ENCODE measurements at places on chromosomes 7 and 10.
A peak's percentile ranks its signal among the peaks of the same experiment; 100 is the strongest.

DNA sequence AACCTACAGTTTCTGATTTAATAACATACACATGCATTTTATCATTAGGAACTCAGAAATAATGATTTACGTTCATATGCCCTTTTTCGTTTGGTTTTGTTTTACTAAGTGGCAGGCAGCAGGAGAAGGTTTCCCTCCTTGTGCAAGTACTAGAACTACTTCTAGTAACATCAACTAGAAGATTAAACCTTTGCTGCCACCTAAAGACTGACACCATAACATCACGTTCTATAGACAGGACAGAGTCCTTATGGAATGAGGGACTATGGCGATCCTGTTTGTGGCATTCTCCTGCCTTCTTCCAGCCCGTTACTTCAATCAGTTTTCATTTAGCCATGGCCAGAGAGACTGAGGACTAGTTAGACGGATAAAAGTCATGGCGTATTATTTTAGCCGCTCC, 53.2 kb downstream of the GAD2 start:
- DNase-seq: peak; percentile 36

DNA sequence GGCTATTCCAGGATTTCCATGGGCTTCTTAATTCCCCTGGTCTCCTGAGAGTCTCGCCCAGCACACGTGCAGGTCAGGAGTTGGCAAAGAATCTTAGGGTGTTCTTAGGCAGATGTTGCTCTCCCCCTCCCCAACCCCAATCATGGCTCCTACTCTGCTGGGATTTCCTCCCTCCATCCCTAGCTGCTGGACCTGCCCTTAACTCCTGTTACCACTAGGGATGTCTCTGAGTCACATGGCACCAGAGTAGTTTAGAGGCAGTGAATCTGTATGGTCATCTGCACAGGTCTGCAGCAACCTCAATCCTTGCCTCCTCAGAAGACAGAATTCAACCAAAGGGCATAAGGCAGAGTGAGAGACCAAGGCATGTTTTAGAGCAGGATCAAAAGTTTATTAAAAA, 51.8 kb upstream of the CHST3 start:
- no peak for DNase-seq

- no peak for DNase-seq
Observed at GRCh38 chr7:79227044-79227443, 226.4 kb downstream of the MAGI2 start.

DNA sequence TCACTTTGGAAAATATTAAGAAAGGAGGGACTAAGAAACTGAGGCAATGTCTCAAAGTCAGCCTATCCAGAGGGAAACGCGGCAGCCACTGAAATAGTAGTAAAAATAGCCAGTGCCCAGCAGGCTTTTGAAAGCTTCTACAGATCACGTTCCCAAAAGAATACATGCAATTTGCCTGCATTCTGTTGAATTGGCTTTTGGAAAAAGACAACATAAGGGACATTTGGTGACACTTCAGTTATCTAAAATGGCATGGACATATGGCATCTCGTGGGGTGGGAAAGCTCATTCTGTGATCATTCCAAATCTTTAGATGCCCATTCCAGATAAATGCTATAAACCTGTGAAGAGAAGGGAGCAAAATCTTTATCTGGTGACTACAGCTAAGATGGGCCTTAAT, 82.8 kb upstream of the PDE1C start:
- DNase-seq: no peak

DNA sequence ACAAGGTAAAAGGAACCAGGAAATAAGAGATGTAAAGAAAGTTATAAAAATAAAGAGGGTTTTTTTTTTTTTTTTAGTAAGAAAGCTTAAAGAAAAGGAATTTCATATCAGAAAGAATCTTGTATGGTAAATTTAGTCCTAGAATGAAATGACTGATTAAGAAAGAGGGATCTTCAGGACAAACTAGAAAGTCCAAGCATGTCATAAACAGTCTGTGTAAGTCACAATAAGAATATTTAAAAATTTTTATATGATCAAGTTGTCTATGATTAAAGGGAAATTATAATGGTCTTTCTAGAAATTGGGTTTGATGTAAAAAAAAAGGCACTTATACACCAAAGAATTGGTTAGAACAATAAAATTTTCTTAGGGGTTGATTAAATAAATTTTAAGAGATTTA, 289.5 kb downstream of the XPNPEP1 start:
- DNase-seq: no peak

DNA sequence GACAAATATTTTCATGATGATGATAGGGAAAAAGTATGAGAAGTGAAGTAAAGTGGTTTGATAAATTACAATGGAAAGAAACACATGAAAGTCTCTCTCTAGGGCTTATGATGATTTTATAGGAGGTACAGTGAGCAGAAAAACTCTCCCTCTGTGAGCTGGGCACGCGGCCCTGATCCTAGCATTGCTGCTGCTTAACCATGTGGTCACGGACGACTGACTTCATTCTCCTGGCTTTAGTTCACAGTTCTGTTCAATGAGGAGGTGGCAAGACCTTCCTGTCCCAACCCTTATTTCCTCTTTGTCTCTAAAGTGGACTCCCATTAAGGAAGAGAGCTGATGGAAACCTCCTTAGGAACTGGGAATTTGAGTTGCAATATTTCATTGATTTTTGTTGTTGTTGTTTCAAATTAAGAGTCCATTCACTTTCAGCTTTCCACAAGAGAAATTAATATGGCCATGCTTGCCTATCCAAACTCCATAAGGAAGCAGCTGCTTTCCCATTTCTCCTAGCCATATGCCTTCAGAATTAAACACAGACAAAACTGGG, 8.2 kb upstream of the PON3 start:
- no peak for DNase-seq

DNA sequence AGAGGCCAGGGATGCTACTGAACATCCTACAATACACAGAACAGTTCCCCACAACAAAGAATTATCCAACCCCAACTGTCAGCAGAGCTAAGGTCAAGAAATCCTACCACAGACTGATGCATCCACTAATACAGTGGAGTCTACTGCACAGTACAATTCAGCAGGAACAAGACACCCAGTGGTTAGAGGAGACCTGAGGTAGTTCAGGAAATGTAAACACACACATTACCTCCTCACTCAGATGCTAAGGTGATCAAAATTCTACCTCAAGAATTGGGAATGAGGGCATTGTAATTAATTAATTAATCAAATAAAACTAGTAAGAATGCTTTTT, 91.4 kb downstream of the ZFAND4 start:
- DNase-seq: no peak

DNA sequence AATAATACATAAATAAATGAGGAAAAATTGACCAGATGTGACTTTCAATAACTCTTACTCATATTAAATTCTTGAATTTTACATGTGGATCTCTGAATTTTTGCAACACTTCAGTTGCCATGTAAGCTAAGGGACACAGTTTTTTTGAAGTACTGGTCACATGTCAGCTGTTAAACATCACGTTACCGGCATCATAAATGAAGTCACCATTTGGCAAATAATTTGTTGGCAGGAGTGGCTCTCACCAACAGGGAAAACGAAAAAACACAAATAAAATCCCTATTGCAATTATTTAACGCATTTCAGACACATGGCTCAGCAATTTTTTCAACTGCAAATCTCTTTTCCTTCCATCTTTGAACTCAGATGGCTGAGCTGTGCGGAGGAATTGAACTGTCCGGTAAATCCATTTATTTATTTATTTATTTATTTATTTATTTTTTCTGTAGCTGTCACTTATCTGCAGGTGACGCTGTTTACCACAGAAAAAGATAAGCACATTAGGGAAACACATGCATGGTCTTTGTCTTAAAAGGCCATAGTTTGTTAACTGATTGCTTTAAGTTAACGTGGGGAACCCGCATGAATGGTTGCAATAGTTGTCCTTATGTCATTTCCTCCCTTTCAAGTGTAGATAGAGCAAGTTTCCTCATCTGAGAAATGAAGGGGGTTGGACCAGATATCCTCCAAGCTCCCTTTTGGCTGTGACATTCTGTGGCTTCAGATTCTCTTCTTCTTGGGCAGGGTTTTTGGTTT, 64.7 kb upstream of the JAZF1 start:
- no peak for DNase-seq

- no peak for DNase-seq
Observed at GRCh38 chr7:3862774-3863173, 561.7 kb downstream of the SDK1 start.

DNA sequence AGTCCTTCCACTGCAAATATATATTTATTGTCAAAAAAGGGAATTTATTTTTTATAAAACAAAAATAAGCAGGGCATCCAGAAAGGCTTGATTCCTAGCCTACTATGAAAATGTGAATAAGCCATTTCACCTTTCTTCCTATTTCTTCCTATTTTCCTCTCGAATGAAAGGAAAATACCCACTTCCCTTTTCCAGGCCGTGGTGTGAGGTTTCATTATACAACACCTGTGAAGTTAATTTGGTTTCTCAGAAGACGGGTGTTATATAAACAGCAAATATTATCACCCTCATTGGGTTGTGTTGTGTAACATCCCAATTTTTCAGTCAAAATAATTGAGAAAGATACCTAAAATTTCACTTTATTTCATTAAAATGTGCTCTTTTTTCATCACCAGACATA, 214.3 kb downstream of the DGKB start:
- no peak for DNase-seq

DNA sequence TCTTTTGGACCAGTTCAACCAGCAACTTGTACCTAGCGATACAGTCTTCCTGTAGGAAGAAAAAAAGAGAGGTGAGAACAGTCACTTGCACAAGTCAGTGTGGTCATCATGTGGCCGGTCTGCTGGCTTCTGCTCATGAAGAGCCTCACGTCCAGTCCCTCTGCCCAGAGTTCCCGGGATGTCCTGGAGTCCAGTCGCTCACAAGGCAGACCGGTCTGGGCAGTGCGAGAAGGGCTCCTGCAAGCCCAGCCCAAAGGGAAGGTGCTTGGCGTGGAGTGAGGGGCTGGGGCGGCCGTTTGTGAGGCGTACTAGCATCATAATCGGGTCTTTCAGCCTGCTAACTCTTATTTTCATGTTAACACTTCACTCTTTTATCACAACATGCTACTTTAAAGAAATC, 222.7 kb downstream of the MLLT10 start:
- DNase-seq: no peak

GRCh38 chr7:17307000-17307399, 8.5 kb downstream of the AHR start:
- DNase-seq: no peak

DNA sequence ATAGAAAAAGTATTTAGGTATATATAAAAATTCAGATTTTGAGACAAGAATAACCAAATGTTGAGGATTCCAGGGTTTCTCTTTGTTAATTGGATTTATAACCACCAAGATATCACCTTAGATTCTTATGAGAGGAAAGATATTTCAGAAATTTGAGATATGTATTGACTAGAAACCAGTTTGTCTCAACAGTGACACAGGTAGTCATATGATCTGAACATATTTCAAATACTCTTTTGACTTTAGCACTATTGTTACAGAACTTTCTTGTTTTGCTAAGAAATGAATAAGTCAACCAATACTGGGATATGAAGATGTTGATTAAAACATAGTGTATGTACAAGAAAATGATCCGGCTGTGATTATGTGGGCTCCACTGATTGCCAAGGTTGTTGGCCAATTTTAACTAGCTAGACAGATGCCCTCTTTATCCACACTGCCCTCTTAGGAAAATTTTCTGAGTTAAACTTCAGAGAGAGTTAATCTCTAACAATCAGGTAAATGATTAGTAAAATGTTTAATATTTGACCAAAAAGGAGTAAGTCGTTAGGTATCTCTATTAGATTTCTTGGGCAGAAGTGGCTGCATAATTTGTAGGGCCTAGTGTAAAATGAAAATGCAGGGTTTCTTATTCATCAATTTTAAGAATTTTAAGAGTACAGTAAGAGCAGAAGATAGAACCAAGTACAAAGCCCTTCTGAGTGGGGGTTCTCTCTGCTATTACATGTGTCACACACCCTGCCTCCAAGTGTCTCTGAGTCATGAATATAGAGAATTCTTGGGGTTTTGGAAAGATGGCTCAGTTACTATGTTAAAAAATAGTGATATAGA, 376.0 kb downstream of the TFEC start:
- DNase-seq: no peak
